ENCODE measurements at places on chromosomes 16 and 17. TPM values are rescaled to one million over a fixed set of nuclear protein-coding genes. Genes with fewer than 3 reads are reported as not detected.

Gene TNFRSF17
- total RNA-seq, result not detected

GRCh38 chr16:75494184-75494583, 1.1 kb downstream of the CHST6 start:
- H3K4me3 ChIP-seq, result peak overlapping the region; percentile 95
- no peak overlapping the region for H3K27ac ChIP-seq
- peaks cover 10% of the 10 kb centered on the region for H3K4me1 ChIP-seq
- H3K36me3 ChIP-seq, result no peaks in the 10 kb centered on the region
- no peak for DNase-seq
- H3K27me3 ChIP-seq, result peaks cover 13% of the 10 kb centered on the region

DNA sequence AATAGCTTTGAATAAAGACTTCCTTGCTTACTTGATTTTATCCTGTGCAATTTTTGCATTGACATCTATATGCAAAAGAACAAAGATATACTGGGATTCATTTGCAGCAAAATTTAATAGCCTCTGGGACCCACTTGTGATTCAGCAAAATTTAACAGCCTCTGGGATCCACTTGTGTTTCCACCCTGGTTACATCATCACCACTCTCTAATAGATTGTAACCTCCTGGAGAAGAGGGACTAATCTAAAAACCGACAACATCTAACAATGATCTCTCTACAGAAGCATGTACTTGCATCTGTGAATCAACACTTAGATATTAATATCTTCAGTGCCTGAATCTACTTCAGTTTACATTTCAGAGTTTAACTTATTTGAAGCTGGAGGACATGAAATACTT, 202.0 kb upstream of the CPHXL start:
- H3K27me3 ChIP-seq, result peaks cover 100% of the 10 kb centered on the region
- no peaks in the 10 kb centered on the region for H3K4me1 ChIP-seq
- DNase-seq, result no peak
- H3K36me3 ChIP-seq, result no peaks in the 10 kb centered on the region
- H3K4me3 ChIP-seq, result no peak overlapping the region

DNA sequence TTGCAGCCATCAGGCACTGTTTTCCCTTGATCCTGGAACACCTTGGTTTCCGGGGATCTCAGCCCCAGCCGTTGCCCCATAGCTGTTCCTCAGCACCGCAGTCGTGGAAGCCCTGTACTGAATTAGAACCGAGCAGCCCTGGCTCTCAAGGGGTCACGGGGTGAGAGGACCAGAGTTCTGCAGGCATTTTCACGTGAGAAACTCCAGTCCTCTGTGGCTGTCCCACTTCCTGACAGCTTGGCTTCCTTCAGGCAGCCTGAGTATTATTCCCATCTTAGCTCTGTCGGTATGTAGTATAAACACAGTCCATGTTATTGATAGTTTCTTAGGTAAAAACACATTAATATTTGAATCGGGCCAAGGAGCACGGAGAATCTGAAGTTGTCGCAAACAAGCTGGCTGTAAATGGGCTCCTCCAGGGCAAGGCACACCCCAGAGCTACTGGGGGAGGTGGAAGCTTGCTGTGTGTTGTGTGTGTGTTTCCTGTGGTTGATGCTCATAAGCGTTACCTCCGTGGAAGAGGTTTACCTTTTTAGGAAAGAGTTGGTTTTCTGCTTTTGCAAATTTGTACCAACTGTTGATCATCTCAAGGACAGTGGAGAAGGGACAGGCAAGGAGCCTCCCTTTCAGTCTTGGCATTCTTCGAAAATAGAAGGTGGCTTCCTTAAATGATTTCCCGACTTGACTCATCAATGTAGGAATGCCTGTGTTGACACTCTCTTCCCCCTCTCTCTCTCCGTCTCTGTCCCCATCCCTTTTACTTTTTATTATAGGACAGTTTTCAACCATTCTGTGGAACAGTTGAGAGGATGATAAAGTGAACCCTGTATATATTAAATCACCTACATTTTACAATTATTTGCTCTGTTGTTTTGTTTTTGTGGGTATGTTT, 208.9 kb upstream of the CHMP6 start:
- no peak overlapping the region for H3K4me3 ChIP-seq
- H3K36me3 ChIP-seq, result no peaks in the 10 kb centered on the region
- 0 out of 2 replicates have a peak overlapping the region, but pooled peaks have one; percentile 63 for H3K27ac ChIP-seq
- 0 out of 2 replicates have a peak, but pooled peaks cover 10% of the 10 kb centered on the region for H3K4me1 ChIP-seq
- no peaks in the 10 kb centered on the region for H3K27me3 ChIP-seq

DNA sequence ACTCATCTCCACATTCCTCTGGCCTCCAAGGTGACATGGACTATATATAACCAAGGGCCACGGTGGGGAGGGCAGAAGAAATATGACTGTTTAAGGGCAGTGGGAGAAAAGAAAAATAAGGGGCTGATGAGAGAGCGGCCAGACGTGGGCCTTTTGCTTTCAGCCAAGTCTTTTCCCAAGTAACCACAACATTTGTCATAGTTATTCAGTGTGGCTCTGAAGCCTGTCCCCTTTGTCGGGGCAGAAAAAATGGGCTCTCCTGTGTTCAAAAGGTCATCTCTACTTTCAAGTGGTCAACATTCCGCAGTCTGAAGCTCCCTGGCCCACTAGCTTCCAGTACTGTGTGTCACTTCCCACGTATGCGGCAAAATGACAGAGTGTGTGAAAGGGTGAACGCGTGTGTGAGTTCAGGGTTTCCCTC, 245.4 kb downstream of the NTN1 start:
- H3K27ac ChIP-seq, result no peak overlapping the region
- no peak overlapping the region for H3K4me3 ChIP-seq
- no peaks in the 10 kb centered on the region for H3K27me3 ChIP-seq
- DNase-seq, result no peak
- H3K4me1 ChIP-seq, result no peaks in the 10 kb centered on the region
- no peaks in the 10 kb centered on the region for H3K36me3 ChIP-seq

DNA sequence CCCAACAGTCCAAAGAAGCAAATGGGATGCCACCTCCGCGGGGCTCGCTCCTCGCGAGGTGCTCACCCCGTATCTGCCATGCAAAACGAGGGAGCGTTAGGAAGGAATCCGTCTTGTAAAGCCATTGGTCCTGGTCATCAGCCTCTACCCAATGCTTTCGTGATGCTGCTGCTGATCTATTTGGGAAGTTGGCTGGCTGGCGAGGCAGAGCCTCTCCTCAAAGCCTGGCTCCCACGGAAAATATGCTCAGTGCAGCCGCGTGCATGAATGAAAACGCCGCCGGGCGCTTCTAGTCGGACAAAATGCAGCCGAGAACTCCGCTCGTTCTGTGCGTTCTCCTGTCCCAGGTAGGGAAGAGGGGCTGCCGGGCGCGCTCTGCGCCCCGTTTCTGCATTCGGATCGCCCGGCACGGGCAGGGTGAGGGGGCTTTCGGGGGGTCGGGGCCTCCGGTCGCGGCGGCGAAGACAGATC, at the start of gene CDH13:
TSS of gene CDH13 (plus strand) at position 179 of the 471 bp plus-strand sequence.
- peaks cover 27% of the 10 kb centered on the region for H3K4me1 ChIP-seq
- DNase-seq, result peak; percentile 55
- no peaks in the 10 kb centered on the region for H3K36me3 ChIP-seq
- peaks cover 54% of the 10 kb centered on the region for H3K27me3 ChIP-seq
- no peak within 1 kb of the TSS for H3K27ac ChIP-seq

- H3K4me3 ChIP-seq, result no peak overlapping the region
- DNase-seq, result no peak
- no peak overlapping the region for H3K27ac ChIP-seq
- no peaks in the 10 kb centered on the region for H3K4me1 ChIP-seq
- no peaks in the 10 kb centered on the region for H3K27me3 ChIP-seq
Measured at GRCh38 chr16:88499836-88500251, 46.8 kb downstream of the ZFPM1 start.
